Kidney tubule cell (primary cell): ENCODE measurements at places on chromosomes 2 and 18.
A peak's percentile ranks its signal among the peaks of the same experiment; 100 is the strongest.

- DNase-seq = peak; percentile 82
These were observed 100.2 kb downstream of the AGAP1 start for GRCh38 chr2:235594041-235594440.

DNA sequence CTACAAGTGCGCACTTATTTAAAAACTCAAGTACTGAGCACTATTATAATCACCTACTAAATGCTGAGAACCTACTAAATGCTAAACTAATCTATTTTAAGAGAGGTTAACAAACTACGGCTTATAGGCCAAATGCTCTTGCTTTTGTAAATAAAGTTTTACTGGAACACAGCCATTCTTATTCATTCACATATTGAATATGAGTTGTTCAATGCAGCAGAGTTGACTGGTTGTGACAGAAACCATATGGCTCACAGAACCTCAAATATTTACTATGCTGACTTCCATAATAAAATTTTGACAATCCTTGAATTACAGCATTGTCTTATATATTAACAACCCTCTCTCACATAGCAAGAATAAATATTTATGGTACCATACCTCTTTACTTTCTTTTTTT lies 103.2 kb downstream of the ZNF521 start:
- no peak for DNase-seq

- DNase-seq = no peak
These were observed 47.8 kb downstream of the CERS6 start for GRCh38 chr2:168503901-168504300.

DNA sequence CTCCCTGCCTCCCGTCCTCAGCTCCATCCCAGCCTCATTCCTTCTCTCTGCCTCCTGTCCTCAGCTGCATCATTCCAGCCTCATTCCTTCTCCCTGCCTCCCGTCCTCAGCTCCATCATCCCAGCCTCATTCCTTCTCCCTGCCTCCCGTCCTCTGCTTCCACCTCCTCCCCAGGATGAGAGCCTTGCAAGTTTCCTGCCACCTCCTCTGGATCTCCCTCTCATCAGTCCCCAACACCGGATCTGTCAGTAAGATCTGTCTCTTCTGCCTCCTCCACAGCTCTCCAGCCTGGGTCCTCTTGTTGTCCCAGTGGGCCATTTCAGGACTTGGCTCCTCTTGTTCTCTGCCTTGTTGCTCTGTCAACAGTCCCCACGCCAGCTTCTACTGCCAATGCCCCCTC lies 130.9 kb downstream of the NDUFA10 start:
- DNase-seq = no peak

- no peak for DNase-seq
These were observed 124.9 kb downstream of the B3GNT2 start for GRCh38 chr2:62320657-62321357.

DNA sequence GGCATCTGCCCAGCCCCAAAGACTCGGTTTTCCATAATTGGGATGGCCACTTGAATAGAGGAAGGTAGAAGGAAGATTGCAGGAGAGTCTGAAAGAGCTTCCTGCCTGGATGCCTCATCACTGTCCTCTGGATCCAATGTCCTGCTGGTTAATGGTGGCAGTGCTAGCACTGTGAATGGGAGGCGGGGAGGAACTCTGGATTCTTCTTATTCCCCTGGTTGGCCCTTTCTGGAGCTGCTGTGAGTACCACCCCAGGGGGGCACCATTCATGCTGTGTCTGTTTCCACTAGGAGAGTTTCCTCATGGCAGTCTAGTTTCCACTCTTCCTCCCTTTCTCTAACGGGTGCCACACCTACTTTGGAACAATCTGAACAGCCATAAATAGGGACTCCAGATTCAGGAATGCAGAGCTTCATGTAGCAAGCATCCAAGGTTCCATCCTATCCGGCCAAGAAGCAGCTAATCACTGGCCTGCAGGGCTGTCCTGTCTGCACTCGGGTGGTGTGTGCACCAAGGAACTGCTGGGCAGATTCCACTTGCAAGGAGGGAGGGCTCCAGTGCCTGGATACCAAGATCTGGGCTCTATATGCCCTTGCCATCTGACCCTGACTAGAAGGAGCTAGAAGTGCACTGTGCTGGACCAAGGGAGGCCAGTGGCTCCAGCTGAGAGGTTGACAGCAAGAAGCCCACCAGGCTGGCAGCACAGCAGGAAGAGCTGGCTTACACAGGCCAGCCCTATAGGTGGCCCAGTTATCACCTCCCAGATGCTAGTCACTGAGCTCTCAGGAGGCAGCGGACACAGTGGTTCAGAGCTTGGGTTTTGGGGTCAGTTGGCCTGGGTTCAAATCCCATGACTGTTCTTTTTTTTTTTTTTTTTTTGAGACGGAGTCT lies 4.6 kb upstream of the ATOH8 start:
- DNase-seq = no peak

GRCh38 chr2:10846110-10846861 lies 33.7 kb upstream of the PDIA6 start:
- no peak for DNase-seq

DNA sequence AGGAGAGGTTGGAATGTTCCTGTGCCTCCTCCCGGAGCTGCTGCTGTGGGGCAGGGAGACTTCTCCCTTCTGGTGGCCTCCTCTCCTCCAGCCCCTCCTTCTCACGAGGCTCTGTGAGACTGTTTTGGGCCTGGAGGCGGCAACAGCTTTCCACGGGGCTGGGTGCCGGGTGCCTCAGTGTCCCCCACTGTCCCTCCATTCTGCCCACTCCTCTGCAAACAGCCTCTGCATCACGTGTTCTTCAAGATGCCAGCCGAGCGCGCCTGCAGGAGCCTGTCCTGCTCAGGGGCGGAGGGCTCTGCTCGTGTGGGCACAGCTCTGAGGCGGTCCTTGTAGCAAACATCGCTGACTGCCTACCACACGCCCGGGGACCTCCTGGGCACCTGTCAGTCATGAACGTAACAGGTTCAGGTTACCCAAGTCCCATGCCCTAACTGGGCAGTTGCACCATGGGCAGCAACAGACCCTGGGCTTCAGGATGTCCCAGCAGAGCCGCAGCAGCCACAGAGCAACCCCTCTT lies 70.8 kb downstream of the RRM2 start:
- DNase-seq = no peak

- no peak for DNase-seq
These were observed 17.2 kb downstream of the SLC30A3 start for GRCh38 chr2:27245626-27246025.

DNA sequence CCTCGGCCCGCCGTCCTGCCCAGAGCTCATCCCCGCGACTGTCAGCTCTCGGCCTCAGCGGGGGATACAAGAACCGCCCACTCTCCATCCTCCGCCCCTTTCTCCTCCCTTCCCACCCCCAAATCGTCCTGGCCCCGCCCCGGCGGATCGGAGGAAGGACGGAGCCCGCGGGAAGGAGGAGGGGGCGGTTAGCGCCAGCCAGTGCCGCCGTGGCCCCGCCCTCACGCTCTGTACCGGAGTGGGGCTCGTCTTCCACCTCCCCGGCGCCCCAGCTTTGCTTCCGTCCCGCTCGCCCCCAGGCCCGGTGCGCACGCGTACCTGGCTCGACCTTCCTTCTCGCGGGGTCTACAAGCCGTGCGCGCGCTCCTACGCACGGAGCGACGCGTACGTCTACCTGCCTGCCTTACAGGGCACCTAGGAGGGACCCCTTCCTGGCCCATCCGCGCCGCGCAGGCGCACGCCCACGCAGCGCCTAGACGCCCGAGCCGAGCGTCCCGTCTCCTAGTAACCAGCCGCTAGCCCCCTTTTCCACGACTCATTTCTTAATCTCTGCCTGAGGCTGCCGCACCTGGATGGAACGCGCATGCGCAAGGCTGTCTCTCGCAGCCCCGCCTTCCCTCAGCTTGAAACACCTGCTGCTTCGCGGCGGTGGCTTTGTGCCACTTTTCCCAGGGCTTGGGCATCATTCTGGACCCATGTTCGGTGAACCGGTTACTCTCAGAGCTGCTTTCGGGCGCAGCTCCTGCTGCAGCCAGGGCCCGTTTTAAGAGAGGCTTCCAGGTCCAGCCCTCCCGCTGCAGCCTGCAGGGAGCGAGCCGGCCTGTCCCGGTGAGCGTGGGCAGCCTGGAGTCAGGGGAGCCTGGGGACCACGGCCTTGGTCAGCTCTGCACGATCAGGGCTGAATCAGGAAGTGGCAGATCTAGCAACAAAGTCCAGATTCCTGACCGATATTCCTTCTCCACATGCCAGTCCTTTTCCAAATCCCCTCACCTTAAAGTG lies at the start of gene C2orf15:
Gene C2orf15 (plus strand): TSS at position 598 of the 999 bp plus-strand sequence. CDS start 8,852 bp downstream, outside the sequence.
- DNase-seq = peak; percentile 96

GRCh38 chr2:75799859-75800258 lies 89.1 kb upstream of the GCFC2 start:
- no peak for DNase-seq

- DNase-seq = no peak
These were observed 79.2 kb downstream of the ASB1 start for GRCh38 chr2:238505892-238506280.

GRCh38 chr2:86038291-86039081 lies 67.2 kb downstream of the POLR1A start:
- DNase-seq = peak; percentile 96

- no peak for DNase-seq
These were observed 242.9 kb upstream of the GYPC start for GRCh38 chr2:126413079-126413478.

- no peak for DNase-seq
These were observed 323.3 kb downstream of the ZNF804A start for GRCh38 chr2:184921676-184922075.

GRCh38 chr2:182870227-182870626 lies 3.8 kb upstream of the FRZB start:
- peak; percentile 31 for DNase-seq

- DNase-seq = no peak
These were observed 135.3 kb upstream of the CTAGE1 start for GRCh38 chr18:22552899-22553460.

DNA sequence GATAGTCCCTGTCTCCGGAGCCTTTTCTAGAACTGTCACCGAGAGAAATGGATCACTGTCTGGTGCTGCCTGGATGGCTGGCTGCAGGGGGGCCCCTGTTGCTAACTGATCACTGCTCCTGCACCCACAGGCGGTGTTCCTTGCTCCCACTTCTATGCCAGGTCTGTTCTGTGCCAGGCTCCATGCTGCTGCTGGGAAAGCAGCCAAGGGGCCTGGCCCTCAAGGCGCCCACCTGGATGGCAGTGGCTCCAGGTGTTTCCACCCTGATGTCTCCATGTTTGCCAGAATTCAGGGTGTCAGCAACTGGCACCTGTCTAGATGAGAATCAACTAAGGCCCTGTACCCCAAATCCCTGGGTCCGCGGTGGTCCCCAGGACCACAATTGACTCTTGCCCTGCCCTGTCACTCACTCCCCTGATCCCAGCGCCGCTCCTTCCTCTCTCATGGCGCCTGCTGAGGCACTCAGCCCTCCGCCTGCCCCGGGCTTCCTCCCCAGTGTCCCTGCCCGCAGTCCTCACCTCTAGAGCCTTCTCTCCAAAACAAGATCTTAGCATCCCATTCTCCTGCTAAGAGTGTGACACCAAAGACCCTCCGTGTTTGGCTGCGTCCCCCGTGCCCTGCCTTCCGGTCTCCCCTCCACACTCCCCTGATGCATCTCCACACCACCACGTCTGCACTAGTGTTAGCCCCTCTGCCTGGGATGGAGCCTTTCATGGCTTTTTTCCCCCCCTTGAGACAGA lies 72.5 kb upstream of the OTOF start:
- DNase-seq = no peak

- DNase-seq = no peak
These were observed 29.0 kb downstream of the IMPA2 start for GRCh38 chr18:12010187-12010802.

DNA sequence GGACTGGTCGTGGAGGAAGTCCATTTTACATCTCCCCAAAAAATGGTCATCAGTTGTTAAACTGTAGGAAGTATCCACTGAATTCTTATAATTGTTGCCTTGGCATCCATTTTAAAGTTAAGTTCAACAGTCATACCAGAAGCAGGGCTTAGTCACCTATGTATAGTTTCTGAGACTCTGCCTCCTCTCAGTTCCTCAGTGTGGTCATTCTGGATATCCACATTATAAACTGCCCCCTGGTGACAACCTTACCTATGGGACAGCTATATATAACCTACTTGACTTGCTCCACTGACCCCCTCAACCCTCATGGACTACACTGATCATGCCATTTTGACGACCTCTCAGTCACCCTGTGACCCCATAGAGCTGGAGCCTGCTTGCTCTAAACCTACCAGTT lies 617.0 kb downstream of the LRP1B start:
- no peak for DNase-seq

DNA sequence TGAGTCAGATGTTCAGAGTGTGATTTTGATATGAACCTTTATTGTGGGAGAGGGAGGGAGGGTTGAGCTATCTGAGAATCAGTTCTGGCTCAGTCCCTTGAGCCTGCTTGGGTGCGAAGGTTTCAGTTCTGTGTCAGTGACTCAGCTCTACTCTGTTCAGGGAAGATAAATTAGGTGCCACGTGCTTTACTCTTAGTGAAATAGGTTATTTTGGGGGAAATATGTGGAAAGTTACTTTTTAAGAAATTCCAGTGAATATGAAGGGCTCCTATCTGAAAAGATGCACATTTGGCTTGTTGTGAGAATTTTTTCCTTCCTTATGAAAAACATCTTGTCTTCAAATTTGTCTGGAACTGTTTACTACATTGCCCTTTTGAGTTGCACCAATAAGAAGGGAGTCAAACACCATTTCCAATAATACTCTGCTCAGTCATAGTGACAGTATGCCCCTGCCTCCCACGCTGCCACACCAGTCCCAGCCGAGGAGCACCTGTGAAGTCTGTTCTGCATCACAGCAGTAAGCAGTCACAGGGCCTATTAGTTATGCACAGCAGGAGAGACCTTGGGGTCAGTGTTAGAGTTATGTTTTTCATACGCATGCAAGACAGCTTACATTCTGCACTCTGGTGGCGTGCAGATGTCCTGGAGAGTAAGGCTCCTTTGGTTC lies 32.8 kb upstream of the DNAH7 start:
- peak; percentile 32 for DNase-seq

DNA sequence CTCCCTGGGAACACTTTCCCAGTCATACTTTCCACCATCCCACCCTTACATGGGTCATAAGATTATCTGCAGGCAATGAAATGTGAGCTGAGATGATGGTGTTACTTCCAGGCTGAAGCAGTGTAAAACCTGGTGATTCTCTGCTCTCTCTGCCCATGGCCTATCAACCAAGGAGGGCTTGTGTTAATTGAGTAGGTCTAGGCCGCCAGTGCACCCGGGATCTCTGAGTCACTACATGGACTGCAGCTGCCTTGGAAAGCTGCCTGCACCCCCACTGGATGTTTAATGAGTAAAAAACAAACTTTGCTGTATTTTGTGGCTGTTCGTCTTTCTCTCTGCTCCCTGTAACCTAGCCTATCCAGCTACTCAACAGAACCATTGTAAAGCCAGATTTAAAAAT lies 451.7 kb upstream of the SMIM21 start:
- DNase-seq = no peak

- no peak for DNase-seq
These were observed 351.4 kb upstream of the CDH20 start for GRCh38 chr18:60981682-60982328.

- no peak for DNase-seq
These were observed 141.5 kb downstream of the WDSUB1 start for GRCh38 chr2:159144776-159145614.
